ENCODE measurements at places on chromosomes 5 and 9.

GRCh38 chr5:110716247-110717245 lies 9.9 kb downstream of the TMEM232 start:
- DNase-seq = no peak

GRCh38 chr9:129610213-129610472 lies 10.8 kb downstream of the C9orf50 start:
- DNase-seq = no peak

- peak; percentile 97 for DNase-seq
Measured at GRCh38 chr9:21831841-21832509, 29.5 kb downstream of the MTAP start.

DNA sequence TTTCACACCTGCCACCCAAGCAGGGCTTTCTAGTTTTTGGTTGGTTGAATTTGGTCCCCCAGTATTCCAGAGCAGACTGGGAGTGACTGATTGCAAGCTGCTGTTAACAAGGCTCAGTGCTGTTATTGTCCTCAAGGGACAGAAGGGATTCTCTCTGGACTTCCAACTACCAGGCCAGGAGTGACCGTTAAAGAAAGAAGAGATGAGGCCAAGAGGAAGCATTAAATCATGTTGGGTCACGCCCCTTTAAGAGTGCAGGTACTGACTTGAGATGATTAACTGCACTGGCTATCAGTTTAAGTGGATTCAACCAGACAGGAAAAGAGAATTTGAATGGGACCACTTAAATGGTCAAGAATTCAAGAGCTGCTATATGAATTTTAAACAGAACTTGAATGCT lies 220.8 kb upstream of the PCSK5 start:
- DNase-seq = no peak
